NCI-H510A treated with DMSO at 0.1 percent for 48 hours (cell line): ENCODE measurements at places on chromosomes 2 and 18.
A peak's percentile ranks its signal among the peaks of the same experiment; 100 is the strongest.

- peak; percentile 22 for DNase-seq
These were observed 116.9 kb upstream of the TEX51 start for GRCh38 chr2:126781806-126782205.

GRCh38 chr2:119647440-119648169 lies 31.4 kb upstream of the TMEM177 start:
- DNase-seq = no peak

DNA sequence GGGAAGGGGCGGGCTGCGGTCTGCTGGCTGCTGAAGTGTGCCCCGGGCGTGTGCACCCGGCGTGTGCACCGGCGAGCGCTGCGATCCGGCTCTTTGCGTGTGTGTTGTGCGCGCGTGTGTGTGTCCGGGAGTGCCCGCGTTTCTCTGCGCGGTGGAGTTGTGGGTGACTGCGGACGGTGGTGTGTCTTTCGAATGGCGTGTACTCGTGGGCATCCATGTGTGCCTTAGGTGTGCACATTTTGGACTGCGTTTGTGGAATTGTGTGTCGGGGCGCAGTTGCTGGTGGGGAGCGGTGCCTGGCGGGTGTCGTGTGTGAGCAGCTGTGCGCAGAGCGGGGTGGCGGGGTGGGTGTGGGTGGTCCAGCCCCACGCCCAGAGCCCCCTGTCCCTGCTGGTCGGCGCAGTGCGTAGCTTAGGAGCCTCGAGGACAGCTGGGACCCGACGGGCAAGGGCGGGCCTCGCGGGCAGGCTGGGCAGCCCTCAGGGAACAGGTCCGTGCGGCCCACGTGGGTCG lies 533 bp downstream of the HPCAL1 start:
- DNase-seq = no peak

DNA sequence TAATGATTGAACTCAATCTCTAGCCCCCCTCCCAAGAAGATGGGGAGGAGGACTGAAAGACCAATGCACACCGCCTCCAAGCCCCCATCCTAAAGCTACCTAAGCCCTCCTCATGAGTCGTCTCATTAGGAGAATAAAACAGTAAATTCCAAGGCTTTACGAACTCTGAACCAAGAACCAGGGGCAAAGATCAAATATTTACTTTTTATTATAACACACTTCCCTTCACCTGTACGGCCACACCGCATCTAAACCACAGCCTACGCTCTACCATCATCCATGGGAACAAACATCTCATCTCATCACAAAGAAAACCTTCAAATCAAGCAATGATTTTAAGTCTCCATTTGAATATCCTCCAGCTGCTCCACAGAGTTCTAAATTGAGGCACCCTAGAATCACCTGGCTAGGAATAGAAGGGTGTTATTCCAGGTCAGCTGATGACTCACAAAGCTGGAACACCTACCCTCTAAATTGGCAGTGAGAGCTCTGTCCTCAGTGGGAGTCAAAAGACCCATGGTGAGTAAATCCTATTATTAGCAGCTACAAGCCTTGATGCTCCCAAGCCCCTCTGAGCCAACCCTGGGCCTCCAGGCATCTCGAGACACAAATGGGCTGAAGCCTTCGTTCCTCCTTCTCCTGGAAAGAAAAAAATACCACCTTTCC lies 45.6 kb upstream of the BZW1 start:
- no peak for DNase-seq

DNA sequence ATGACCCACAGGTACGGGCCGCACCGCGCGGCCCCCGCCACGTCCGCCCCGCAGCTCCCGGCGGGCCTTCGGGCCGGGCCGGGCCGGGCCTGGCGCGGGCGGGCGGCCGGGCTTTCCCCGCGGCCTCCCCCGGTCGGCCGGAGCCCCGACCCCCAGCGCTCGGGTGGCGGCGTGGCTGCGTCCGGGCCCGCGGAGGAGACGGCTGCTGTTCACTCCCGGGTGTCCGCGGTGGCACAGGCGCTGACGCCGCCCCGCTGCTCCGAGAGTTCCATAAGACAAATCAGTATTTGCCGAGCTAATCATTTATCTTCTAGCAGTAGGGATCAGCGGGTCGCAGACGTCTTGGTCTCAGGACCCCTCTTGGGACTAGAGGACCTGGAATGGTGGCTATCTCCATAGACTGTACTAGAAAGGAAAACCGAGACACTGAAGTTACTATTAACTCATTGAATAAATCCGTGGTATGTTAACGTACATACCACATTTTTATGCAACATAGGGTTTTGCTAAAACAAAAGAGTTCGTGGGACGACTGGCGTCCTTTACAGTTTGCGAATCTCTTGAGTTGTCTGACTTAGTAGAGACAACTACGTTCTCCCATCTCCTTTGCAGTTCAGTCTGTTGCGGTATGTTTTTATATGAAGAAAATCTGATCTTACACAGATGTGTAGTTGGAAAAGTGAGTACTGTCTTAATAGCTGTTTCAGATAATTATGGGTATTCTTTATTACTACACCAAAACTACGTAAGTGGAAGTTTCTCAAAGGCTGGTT lies 500 bp downstream of the LIMS1 start:
- DNase-seq = peak; percentile 29
